ENCODE measurements at places on chromosomes 6 and 20. TPM values are rescaled to one million over a fixed set of nuclear protein-coding genes. Genes with fewer than 3 reads are reported as not detected.
A peak's percentile ranks its signal among the peaks of the same experiment; 100 is the strongest.

GRCh38 chr6:154602296-154602695, 91.8 kb upstream of the CNKSR3 start:
- no peak overlapping the region for H3K27ac ChIP-seq
- peaks cover 29% of the 10 kb centered on the region for H3K27me3 ChIP-seq
- H3K4me1 ChIP-seq: peaks cover 13% of the 10 kb centered on the region

DNA sequence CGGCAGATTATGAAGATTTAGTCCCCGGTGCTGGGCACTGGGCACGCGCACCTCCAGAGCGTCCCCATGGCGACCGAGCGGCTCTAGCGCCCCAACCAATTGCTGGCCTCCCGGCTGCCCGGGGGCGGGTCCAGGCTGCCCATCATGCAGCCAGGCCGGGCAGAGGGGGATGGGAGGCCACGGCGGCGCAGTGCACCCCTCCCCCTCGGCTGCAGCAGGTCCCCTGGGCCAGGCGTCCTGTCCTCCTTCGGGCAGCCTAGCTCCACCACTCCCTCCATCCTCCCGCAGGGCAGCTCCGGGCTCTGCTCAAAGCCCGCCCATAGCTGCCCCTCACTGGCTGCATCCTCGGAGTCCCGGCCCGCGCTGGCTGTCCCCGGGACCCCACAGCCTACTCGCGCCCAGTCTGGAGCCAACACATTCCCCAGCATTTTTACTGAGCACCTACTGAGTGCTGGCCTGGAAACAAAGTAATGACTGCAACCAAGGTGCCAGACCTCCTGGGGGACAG, 99.4 kb downstream of the ASXL1 start:
- peaks cover 3% of the 10 kb centered on the region for H3K36me3 ChIP-seq
- H3K4me1 ChIP-seq: peaks cover 12% of the 10 kb centered on the region
- peak; percentile 58 for DNase-seq
- H3K27ac ChIP-seq: 0 out of 2 replicates have a peak overlapping the region, but pooled peaks have one; percentile 51
- H3K27me3 ChIP-seq: peaks cover 6% of the 10 kb centered on the region

DNA sequence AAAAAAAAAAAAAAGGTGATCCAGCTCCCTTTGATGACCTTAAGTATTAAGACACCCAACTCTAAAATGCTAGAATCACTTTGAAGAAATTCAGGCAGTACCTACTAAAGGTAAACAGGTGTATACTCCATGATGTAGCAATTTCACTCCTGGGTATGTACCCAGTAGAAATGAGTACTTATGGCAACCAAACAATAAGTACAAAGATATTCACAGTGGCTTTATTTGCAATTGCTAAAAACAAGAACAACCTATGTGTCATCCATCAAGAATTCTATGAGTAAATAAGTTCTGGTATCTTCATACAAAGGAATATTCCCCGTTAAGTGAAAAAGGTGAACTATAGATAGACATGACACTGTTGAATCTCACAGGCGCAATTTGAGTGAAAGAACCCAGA, 29.4 kb downstream of the MDGA1 start:
- H3K36me3 ChIP-seq: no peaks in the 10 kb centered on the region
- DNase-seq: peak; percentile 20
- no peak overlapping the region for H3K4me3 ChIP-seq

CST1 gene
- not detected for total RNA-seq

GRCh38 chr6:43766964-43767461, 3.0 kb upstream of the VEGFA start:
- no peak overlapping the region for H3K4me3 ChIP-seq
- H3K27me3 ChIP-seq: peaks cover 33% of the 10 kb centered on the region

GRCh38 chr6:35686436-35686835, 2.3 kb downstream of the FKBP5 start:
- 0 out of 2 replicates have a peak, but pooled peaks cover 1% of the 10 kb centered on the region for H3K27me3 ChIP-seq
- H3K36me3 ChIP-seq: no peaks in the 10 kb centered on the region
- peaks cover 23% of the 10 kb centered on the region for H3K4me1 ChIP-seq
- H3K27ac ChIP-seq: no peak overlapping the region

TMEM242 gene
- total RNA-seq: 9.3 TPM

NEURL2 gene
- 1.7 TPM for total RNA-seq

BAK1 gene
- 20.1 TPM for total RNA-seq

- no peak overlapping the region for H3K4me3 ChIP-seq
- H3K4me1 ChIP-seq: no peaks in the 10 kb centered on the region
- no peak overlapping the region for H3K27ac ChIP-seq
- peaks cover 4% of the 10 kb centered on the region for H3K27me3 ChIP-seq
- no peaks in the 10 kb centered on the region for H3K36me3 ChIP-seq
Measured at GRCh38 chr20:63406617-63407245, 45.6 kb upstream of the CHRNA4 start.

GRCh38 chr6:39102821-39103136, 12.2 kb downstream of the SAYSD1 start:
- no peaks in the 10 kb centered on the region for H3K36me3 ChIP-seq
- H3K4me1 ChIP-seq: no peaks in the 10 kb centered on the region
- H3K27me3 ChIP-seq: peaks cover 5% of the 10 kb centered on the region
- no peak for DNase-seq
- H3K27ac ChIP-seq: no peak overlapping the region

DNA sequence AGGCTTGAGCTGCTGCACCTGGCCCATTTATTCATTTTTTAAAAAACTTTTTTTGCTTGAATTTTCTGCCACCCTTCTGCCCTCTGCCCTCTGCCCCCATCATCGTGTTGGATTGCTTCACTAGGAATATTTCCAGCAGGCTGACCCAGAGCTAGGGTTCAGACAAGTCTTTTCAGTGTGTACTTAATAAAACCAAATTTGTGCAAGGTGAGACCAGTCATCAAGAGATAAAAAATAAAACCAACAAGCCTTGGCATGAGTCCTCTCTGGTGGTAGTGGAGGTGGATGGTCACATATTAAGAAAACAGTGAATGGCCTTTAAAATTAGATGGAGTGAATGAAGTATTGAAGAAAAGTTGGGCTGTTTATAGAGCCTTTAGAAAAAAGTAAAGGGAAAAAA, 239.6 kb downstream of the CDKAL1 start:
- no peak overlapping the region for H3K27ac ChIP-seq
- H3K4me1 ChIP-seq: no peaks in the 10 kb centered on the region
- H3K27me3 ChIP-seq: no peaks in the 10 kb centered on the region

KPNA5 gene
- 6.7 TPM for total RNA-seq

DNA sequence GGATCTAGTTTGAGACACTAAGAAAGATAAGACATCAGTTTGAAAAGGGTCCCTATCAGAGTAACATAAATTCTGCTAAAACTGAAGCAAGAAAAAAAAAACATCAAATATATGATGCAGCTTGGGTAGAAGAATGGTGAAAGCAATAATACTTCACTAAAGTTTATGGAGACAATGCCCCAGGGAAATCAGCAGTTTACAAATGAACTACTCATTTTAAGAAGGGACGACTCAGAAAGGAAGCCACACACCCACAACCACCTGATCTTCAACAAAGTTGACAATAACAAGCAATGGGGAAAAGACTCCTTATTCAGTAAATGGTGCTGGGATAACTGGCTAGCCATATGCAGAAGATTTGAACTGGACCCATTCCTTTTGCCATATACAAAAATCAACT, 143.5 kb downstream of the TPBG start:
- no peaks in the 10 kb centered on the region for H3K4me1 ChIP-seq
- DNase-seq: no peak
- peaks cover 3% of the 10 kb centered on the region for H3K27me3 ChIP-seq
- H3K4me3 ChIP-seq: no peak overlapping the region
- no peak overlapping the region for H3K27ac ChIP-seq

- H3K4me1 ChIP-seq: no peaks in the 10 kb centered on the region
- DNase-seq: no peak
Measured at GRCh38 chr20:1207293-1207878, 4.1 kb downstream of the C20orf202 start.

DNA sequence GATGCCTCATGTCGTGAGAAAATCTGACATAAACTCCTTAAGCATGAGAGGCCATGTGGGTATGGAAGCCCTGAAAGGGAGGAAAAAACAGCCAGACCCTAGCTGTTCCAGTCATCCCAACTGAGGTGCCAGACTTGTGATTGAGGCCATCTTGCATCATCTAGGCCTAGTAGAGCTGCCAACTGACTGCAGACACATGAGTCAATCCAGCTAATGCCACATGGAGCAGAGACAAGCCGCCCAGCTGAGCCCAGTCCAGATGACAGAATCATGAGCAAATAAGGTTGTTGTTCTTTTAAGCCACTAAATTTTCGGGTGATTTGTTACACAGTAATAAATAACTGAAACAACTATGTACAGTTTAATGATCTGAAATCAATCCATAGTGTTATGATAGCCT, 680.9 kb downstream of the MAFB start:
- H3K27ac ChIP-seq: no peak overlapping the region
- H3K36me3 ChIP-seq: 0 out of 2 replicates have a peak, but pooled peaks cover 5% of the 10 kb centered on the region
- H3K4me3 ChIP-seq: no peak overlapping the region
- no peak for DNase-seq

DNA sequence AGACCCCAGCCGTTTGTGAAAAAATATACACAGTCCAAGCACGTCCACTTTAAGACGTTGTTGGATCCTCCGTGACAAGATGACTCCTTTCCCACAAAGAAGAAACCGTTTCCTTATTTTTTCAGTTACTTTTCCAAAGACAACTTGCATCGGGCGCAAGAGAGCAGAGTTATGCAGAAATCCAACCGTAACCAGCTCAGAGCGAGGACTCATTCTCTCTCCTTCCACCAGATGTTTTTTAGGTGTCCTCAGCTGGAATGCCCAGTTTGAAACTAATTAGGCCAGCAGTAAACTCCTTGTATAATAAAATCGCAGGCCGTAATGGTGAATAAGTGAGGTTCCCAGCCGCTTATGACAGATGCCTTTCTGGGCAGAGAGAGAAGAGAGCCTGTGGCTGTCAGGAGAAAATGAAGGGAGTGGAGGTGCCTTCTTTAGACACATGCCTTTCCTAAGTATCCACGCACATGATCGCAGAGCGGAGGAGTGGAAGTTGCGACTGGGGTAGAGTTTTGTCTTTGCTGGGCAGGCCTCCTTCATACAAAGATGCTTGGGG, 2.8 kb downstream of the EYA2 start:
- no peak overlapping the region for H3K27ac ChIP-seq
- no peaks in the 10 kb centered on the region for H3K4me1 ChIP-seq
- peaks cover 58% of the 10 kb centered on the region for H3K27me3 ChIP-seq
- no peak overlapping the region for H3K4me3 ChIP-seq
- no peak for DNase-seq

- H3K4me3 ChIP-seq: no peak overlapping the region
- H3K4me1 ChIP-seq: peaks cover 14% of the 10 kb centered on the region
- no peak overlapping the region for H3K27ac ChIP-seq
- DNase-seq: no peak
- H3K36me3 ChIP-seq: no peaks in the 10 kb centered on the region
- H3K27me3 ChIP-seq: peaks cover 2% of the 10 kb centered on the region
Measured at GRCh38 chr6:45970326-45970725, 45.3 kb downstream of the CLIC5 start.

DNA sequence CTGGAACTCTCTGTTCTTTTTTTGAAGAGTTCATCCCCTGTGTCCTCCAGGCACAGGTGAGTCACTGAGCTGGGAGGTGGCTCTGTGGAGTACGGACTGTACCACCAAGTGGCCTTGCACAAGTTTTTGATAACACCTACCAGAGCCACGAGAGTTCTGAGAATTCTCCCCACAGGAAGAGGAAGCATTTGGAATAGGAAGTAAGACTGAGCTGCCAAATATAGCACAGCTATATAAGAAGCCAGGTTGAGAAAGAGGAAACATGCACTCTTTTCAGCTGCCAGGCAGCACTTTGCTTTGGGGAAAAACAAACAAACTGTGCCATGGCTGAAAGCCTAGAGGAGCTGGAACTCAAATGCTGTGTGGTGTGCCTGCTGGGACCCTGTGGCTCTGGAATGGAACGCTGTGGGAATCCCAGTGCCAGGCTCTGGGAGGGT, 70.8 kb upstream of the RIPOR2 start:
- peak overlapping the region; percentile 64 for H3K27ac ChIP-seq
- no peaks in the 10 kb centered on the region for H3K27me3 ChIP-seq
- peak; percentile 6 for DNase-seq
- no peak overlapping the region for H3K4me3 ChIP-seq
- no peaks in the 10 kb centered on the region for H3K36me3 ChIP-seq

DNA sequence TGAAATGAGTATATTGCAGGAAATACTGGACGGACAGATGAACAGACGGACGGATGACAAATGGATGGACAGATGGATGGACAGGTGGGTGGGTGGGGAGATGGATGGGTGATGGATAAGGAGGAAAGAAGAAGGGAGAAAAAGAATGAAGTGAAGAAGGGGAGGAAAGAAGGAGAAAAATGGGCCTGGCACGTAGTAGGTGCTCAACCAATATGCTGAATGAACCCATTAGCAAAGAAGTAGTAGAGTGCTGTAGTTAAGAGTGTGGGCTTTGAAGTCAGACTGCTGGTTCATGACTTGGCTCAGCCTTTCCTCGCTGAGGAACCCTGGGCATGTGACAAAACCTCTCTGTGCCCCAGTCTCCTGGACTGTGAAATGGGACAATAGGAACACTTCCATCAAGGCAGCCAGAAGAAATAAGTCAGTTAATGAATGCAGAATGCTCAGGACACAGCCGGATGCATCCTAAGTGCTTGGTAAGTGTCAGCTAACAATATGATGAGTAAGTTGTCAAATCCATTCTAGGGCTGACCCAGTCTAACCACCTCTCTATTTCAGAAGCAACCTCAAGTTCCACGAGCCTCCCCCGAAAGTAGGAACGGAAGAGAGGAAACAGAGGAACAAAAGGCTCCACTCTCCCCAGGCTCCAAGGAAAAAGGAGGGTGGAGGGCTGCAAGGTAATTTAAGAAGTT, 37.9 kb downstream of the PREX1 start:
- H3K27me3 ChIP-seq: peaks cover 19% of the 10 kb centered on the region
- no peak overlapping the region for H3K27ac ChIP-seq
- H3K4me3 ChIP-seq: no peak overlapping the region
- no peak for DNase-seq
- no peaks in the 10 kb centered on the region for H3K36me3 ChIP-seq

GRCh38 chr6:169933839-169934698, 182.6 kb downstream of the ERMARD start:
- no peak overlapping the region for H3K4me3 ChIP-seq
- no peaks in the 10 kb centered on the region for H3K36me3 ChIP-seq
- H3K4me1 ChIP-seq: no peaks in the 10 kb centered on the region
- no peak overlapping the region for H3K27ac ChIP-seq
- DNase-seq: no peak
- no peaks in the 10 kb centered on the region for H3K27me3 ChIP-seq

DNA sequence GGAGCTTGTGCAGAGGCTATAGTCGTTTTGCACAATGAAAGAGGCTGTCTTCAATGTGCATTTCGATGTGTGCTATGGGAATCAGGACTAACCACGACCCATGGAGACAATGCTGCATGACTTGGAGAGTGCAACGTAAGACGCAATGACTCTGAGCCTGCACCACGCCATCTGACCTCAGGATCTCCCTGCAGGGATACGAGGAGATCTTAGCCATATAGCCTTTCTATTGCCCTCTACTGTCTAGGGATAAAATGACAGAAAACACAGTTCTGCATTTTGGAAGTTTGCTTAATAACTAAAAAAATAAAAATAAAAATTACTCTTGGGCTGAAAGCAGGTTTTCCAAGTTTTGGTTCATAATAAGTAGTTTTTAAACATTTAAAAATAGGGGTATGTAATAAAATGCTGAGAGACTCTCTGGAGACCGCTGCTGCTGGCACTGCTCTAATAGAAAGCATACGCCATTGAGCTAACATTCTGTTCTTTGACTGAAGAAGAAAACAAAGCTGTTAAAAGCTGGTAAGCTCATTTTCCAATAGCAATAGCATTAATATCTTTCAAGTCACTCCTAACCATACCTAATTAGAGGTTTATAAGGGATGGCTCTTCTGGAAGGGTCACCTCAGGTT, 87.2 kb downstream of the PDE7B start:
- H3K36me3 ChIP-seq: peaks cover 11% of the 10 kb centered on the region
- peaks cover 61% of the 10 kb centered on the region for H3K4me1 ChIP-seq
- no peak overlapping the region for H3K4me3 ChIP-seq
- H3K27me3 ChIP-seq: no peaks in the 10 kb centered on the region
- no peak overlapping the region for H3K27ac ChIP-seq

Measured in HFFc6 (cell line).